ENCODE measurements at places on chromosomes 3 and 15.

- DNase-seq = no peak
Observed at GRCh38 chr3:111210003-111210711, 138.5 kb downstream of the NECTIN3 start.

- DNase-seq = no peak
Observed at GRCh38 chr3:149330609-149331331, 2.7 kb downstream of the TM4SF18 start.

- no peak for DNase-seq
Observed at GRCh38 chr15:29102911-29103823, 166.5 kb downstream of the NSMCE3 start.

- DNase-seq = no peak
Observed at GRCh38 chr3:186003610-186004009, 65.8 kb upstream of the TRA2B start.

DNA sequence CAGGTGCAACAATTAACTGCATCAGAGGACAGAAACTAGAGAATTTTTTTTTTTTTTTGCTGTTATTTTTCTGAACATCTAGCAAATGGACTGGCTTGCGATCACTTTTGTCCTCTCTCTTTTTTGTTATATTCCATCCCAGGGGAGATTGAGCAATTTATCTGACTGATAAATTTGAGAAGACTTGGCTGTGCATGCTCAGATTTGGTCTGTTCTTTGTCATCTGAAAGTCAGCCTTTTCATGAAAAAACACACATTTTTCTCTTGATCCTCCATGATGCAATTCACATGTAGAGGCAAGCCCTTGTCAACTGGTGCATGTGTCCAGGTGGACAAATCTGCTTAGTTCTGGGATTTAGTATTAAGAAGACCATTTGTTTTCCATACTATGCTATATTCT, 309.3 kb downstream of the LRRC3B start:
- DNase-seq = no peak

GRCh38 chr3:41974223-41974622, 12.3 kb upstream of the ULK4 start:
- no peak for DNase-seq

DNA sequence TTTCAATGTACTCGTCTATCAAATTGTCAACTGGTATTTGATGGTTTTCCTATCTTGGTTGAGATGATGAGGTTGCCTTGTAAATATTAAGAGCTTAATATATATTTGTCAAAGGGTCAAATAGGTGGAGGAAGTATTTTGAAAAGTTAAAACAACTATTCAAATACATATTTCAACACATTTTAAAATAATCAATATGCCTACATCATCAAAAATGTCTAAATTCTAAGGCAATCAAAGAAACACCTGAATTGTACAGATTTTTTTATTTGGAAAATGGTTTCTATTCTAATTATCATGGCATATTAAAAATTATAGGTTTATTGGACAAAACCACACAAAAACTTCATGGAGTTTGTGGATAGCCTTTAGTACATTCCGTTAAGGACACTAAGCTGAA, 461.4 kb upstream of the ONECUT1 start:
- DNase-seq = no peak

All from activated CD4-positive, alpha-beta T cell treated with anti-CD3 and anti-CD28 coated beads, Interleukin-2, amount 50 U/mL, for 1 hour (primary cell).